Frontal cortex (tissue), 4 donors: ENCODE measurements at places on chromosomes 7 and 10.

- DNase-seq: no peak
These were observed 311.6 kb upstream of the MKI67 start for GRCh38 chr10:128437786-128438345.

GRCh38 chr10:103111918-103112877 lies 80.9 kb downstream of the NT5C2 start:
- no peak for DNase-seq

GRCh38 chr10:86693721-86694369 lies 25.5 kb downstream of the LDB3 start:
- DNase-seq: no peak

- DNase-seq: no peak
These were observed 266.5 kb downstream of the AUTS2 start for GRCh38 chr7:69864822-69865221.

GRCh38 chr7:99031496-99031895 lies 112.4 kb downstream of the SMURF1 start:
- no peak for DNase-seq

- no peak for DNase-seq
These were observed 71.8 kb upstream of the GSDME start for GRCh38 chr7:24828891-24829661.

DNA sequence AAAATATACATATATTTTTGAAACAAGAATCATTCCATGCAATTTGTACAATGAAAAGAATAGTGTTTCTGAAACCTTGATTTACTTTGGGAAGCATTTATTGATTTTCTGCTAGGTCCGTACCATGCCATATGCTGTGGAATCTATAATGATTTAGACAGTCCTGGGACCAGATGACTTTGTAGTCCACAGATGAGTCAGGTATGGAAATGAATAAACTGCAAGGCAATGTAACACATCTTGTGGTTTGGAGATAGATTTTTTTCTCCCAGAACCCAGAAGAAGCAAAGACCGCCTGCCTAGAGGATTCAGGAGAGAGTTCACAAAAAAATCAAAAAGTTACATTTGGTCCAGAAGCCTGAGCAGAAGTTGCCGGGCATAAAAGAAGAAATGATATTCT lies 190.4 kb downstream of the GPR37 start:
- DNase-seq: no peak

GRCh38 chr7:36154255-36155212 lies 1.5 kb downstream of the EEPD1 start:
- no peak for DNase-seq

DNA sequence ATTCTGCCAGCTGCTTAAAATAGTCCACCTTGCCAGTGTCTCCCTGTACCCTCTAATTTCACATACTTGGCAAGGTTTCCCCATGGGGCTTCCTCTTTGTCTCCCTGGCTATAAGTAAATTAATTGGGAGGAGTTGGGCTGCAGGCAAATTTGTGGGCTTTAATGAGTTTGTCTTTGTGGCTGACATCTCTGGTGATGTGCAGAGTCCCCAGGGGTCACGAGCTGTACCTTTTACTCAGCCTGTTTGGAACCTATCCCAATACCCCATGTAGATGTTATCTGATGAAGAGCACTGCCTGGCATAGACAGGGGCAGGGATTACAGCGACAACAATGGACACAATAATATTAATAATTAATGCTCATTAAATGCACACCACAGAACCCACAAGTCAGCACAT lies 132.5 kb downstream of the SLIT1 start:
- no peak for DNase-seq

DNA sequence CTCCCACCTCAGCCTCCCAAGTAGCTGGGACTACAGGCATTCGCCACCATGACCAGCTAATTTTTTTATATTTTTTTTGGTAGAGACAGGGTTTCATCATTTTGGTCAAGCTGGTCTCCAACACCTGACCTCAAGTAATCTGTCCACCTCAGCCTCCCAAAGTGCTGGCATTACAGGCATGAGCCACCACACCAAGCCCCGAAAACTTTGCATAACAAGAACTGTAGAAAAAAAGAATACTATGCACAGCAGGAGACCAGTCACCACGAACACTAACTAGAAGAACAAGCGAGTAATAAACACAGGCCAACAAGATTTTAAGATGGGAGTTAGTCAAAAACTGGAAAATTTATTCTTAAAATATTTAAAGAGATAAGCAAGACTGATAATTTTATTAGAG lies 447.0 kb downstream of the ETV1 start:
- no peak for DNase-seq

- DNase-seq: no peak
These were observed 21.0 kb upstream of the ASB15 start for GRCh38 chr7:123580406-123581161.

GRCh38 chr7:24877790-24878311 lies 102.1 kb downstream of the OSBPL3 start:
- peak; percentile 5 for DNase-seq

DNA sequence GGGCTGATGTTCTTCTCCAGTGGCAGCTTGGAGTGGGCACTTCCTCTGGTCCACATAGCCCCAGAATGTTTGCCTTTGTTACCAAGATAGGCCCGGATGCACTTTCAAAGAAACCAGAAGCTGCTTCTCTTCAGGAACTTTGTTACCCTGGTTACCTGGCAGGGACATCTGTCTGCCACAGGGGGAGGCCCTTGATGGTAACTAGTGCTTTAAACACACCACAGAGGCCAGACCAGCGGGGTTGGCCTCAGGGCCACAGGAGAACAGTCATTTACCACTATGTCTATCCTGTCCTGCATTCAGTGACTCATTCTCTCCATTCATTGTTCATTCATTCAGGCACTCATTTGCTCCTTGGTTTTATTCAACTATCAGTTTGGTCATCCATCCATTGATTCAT lies 11.9 kb upstream of the PLEKHA1 start:
- DNase-seq: no peak

DNA sequence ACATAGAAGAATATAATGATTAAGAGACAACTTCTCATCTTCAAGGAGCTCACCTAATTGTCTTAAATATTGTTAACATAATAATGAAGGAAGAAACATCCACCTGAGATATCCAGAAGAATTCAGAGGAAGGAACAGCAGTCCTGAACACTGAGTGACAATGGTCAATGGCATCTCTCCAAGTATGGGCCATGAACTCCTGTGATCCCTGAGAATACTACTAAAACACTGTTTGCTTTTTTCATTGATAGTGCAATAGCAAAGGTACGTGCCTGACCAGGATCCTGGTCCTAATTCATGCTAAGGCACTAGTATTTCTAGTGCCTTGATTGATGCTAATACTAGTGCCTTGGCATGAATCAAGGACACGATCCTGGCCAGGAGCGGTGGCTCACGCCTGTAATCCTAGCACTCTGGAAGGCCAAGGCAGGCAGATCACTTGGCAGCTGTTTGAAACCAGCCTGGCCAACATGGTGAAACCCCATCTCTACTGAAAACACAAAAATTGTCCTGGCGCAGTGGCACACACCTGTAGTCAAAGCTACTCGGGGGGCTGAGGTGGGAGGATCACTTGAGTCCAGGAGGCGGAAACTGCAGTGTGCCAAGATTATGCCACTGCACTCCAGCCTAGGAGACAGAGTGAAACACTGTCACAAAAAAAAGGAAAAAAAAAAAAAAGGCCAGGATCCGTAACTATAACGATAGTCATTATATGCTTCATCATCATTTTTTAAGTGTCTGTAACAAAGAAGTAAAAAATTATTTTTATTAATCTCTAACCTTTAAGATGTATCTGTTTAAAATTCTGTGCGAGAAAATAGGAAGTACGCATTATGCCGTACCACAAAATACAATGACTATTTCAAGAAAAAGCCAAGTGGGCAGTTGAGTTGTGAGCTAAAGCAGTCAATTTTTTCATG lies 49.1 kb downstream of the SRPK2 start:
- DNase-seq: no peak

DNA sequence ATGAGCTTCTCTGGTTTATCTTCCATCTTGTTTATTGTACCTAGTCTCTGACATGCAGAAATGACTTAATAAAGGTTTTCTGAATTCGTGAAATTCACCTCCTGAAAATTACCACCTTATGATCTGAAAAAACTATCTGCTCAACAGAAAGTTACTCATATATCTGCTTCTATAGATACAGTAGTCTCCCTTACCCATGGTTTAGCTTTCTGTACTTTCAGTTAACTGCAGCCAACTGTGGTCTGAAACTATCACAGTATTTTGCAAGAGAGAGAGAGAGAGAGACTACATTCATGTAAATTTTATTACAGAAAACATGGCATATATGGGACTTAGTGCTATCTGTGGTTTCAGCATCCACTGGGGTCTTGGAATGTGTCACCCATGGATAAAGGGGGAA lies 909.0 kb upstream of the C7orf33 start:
- DNase-seq: no peak

DNA sequence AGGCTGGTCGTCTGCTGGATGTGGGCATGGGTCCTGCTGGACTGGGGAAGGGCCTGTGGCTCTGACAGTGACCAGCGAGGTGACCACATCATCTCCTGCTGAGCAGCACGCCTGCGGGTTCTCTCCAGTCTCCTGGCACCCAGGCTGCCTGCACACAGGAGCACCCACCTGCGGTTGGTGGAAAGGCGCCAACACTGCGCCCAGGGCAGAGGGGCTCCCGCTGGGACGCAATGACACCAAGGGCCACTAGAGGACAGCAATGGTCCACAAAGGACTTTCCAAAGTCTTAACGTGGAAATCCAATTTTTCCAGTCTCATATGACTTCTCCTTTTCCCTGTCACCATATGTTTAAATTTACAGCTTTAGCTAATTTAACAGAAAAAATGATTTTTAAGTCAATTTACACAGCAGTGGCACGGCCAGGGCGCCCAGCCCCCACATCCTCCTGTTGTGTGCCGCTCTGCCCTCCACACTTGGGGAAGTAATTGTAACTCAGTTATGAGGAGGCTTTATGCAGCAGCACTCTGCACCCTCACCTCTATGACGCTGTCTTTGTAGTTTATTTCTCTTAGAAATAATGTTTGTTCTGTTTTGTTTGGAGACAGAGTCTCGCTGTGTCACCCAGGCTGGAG lies 38.1 kb downstream of the CFAP46 start:
- DNase-seq: peak; percentile 61

GRCh38 chr7:20432071-20432470 lies 101.4 kb downstream of the ITGB8 start:
- DNase-seq: no peak

GRCh38 chr7:36970551-36971514 lies 246.5 kb upstream of the AOAH start:
- DNase-seq: no peak

DNA sequence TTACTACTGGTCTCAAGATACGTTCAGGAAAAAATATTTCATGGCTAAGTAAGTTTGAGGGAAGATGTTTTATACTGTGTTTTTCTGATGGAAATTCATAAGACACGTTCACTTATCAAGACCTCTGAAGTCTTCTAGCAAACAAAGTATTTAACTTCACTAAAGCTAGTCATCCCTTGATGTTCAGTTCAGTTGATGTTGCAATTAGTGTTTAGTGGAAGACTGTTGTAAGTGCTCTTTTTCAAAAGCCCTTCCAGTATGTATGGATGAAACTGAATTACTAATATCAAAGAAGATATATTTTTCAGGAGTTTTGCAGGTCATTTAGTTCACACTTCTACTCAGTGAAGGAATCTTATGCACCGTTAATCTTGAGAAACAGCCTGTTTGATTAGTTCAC lies 25.1 kb downstream of the CUL1 start:
- no peak for DNase-seq

GRCh38 chr10:46526682-46527038 lies 29.8 kb downstream of the GPRIN2 start:
- DNase-seq: no peak

DNA sequence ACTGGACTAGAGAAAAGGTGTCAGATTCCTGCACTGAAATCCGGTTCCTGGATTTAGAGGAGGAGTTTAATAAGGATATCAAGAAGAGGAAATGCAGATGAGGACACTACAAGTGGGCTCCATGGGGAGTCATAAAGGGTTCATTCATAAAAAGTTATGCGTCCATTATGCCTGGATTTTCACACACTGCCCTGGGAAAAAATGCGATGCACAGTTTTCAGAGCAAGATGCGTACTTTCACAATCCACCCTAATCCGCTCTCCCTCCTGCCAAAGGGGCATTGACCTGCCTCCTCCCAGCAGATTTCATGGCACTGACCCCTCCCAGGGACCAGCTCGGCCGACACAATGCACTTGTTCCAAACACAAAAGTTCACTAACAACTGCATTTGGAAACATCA lies 42.2 kb upstream of the OPALIN start:
- DNase-seq: no peak

DNA sequence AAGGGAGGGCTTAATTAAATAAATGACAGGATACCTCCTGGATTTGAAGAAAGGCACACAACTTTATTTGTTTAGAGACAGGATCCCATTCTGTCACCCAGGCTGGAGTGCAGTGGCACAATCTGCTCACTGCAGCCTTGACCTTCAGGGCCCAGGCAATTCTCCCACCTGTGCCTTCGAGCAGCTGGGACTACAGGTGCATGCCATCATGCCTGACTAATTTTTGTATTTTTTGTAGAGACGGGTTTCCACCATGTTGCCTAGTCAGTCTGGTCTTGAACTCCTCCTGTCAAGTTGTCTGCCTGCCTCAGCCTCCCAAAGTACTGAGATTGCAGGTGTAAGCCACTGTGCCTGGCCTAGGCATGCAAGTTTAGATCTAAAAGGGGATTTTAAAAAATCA lies 272.7 kb upstream of the MBL2 start:
- DNase-seq: no peak

GRCh38 chr7:55570218-55570873 lies 2.0 kb downstream of the VOPP1 start:
- no peak for DNase-seq

DNA sequence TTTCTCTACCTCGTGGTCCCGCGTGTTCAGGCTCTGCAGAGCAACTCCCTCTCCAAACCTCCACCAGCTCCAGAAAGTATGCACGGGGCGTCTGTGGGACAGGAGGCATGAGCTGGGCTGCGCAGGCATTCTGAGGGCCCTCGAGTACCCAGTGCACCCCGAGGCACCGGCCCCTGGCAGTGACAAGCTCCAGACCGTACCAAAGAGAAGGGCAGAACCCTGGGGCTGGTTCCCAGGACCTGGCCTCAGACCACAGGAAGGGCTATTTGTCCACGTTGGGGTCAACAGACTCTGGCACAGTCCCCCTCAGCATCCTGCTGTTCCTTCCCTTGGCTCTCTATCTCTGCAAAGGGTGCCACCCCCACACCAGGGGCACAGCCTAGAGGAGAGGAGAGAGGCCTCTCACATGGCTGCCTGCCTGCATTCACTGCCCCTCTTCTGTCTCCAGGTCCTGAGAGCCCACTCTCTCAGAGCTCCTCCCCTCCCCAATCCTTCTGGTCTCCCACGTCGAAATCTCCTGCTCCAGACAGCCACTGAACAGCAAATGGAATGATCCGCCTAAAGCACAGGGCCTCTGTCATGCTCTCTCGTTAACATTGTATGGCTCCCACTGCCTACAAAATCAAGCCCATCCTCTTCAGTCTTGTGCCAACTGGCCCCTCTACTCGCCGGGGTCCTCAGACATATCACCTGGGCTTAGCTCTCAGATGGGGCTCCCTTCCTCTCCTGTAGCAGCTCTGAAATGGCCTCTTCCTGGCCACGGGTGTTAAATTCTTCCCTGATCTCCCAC lies 96.3 kb downstream of the OAT start:
- DNase-seq: no peak

DNA sequence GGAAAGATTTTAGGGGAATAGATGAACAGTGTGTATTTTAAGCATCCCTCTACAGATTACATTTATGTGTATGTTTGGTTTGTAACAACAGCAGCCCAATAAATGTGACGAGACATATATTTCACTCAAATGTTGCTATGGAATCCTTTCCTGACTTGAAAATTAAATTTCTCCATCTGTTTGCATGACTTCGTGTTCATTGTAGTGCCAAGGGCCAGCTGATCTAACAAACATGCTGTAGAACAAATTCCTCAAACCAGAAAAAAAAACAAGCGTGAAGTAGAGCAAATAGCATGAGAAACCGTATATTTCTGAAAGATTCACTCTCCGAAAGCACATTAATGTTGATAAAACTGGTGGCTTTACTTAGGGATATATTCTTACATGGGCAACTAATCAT lies 87.8 kb downstream of the NRCAM start:
- no peak for DNase-seq
